ENCODE measurements at places on chromosomes 16 and 17.

DNA sequence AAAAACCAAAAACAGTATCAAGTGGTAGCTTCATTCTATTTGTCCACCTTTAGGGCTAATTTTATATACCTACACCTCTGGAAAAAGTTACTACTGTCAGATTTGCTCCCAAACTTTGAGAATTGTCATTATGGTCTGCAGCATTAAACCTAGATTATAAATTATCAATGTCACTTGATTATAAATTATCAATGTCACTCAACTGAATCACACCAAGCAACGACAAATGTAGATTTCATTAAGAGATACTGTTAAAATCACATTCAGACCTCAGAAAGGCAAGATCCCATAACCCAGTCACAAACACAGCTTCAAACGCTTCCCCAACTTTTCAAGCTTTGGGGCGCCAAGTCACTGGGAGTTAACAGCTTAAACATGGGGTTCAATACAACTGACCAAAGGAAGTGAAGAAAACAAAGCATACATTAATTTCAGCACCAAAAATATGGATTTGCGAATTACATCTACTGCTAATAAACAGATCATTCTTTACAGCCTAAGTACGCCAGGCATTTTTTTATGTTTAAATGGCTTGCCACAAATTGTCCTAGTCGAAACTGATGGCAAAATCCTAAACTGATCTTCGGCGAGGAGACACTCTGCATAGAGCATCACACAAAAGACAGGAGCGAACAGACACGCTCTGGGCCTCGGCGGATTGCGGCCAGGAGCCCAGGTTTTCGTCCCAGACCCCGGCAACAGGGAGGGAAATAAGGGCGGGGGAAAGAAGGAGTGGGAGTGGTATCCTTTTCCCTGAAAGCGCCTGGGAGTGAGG, 981 bp downstream of the GLG1 start:
- DNase-seq: no peak

- DNase-seq: no peak
Measured at GRCh38 chr17:69067274-69068047, 6.7 kb upstream of the ABCA9 start.

DNA sequence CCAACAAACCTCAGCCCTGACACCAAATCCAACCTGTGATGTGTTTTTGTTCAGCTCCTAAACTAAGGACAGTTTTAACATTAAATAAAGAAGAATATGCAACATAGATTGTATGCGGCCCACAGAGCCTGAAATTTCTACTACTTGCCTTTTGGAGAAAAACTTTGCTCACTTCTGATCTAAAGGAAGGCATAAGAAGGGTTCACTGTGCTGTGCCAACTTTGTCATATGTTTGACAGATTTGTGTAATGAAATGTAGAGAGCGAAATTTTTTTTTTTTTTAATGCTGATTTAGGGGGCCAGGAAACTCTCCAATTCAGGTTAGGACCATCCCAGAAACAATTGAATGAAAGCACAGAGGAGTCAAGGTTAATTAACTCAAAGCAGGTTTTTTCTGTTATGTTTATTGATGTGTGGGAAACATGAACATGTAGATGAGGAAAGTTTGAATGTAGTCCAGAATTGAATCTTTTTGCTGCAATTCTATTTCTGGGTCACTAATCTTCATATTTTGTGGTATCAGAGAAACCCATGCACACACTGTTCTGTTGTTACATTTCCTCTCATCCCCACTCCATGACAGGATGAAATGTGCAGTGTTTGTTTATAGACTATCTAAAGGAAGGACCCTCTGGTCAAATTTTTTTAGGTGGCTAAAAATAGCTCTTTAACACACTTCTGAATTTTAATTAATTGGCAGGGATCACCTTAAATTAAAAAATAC, 71.5 kb downstream of the TAOK1 start:
- peak; percentile 17 for DNase-seq

- DNase-seq: peak; percentile 34
Measured at GRCh38 chr17:58084317-58084981, 1.2 kb downstream of the DYNLL2 start.

DNA sequence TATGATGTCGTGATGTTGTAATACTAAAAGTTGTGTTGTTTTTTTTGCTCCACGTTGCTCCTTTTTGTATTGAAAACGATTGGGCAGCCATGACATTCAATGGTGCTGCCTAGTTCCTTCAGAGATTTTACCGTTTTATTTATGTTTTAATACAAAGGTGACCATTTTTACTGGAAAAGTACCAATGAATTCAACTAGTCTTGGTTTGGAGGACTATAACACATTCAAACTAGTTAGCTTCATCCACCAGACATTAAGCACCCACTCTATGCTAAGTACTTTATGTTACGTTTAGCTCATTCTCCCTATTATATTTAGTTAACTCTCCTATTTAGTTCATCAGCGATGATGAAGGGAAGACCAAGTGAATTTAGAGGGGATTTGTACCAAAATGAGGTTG, 116.6 kb upstream of the TBX2 start:
- DNase-seq: no peak

- no peak for DNase-seq
Measured at GRCh38 chr17:50146927-50147665, 3.4 kb downstream of the PPP1R9B start.

- DNase-seq: peak; percentile 61
Measured at GRCh38 chr16:4580250-4580649, 24.1 kb downstream of the C16orf96 start.

DNA sequence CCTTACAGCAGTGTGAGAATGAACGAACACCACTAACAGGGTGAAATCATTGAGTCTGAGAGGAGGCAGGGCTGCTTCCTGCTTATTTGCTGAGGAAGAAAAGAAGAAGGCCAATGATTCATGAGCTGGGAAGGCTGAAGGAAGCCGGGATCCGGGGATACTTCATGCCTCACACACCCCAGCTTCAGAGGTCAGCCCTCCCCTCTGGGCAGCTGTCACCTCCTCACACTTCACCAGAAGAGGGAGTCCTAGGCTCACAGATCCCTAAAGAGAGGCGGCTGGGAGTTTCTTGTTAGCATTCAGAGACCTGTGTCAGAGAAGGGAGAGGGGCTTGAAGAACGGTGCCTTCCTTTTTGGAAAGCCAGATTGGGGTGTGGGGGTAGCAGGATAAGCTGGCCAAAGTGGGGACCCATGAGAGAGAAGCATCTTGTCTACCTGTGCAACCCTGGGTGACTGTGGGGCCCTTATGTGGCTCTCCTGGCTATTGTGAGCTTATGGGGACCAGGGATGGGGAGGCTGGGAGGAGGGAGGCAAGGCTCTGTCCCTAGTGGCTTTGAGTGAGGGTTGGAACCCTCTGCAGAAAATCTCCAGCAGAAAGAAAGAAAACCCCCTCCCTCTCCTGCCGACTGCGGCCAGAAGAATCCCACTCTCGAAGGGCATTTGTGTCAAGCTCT, 94.6 kb downstream of the RGS9 start:
- peak; percentile 95 for DNase-seq

- no peak for DNase-seq
Measured at GRCh38 chr16:645852-646678, 3.1 kb upstream of the WDR90 start.

- no peak for DNase-seq
Measured at GRCh38 chr16:79463841-79464240, 136.7 kb downstream of the MAF start.

- DNase-seq: no peak
Measured at GRCh38 chr17:57939797-57940196, 15.4 kb downstream of the CUEDC1 start.

- DNase-seq: peak; percentile 71
Measured at GRCh38 chr17:66200685-66201092, 8.8 kb upstream of the CEP112 start.

DNA sequence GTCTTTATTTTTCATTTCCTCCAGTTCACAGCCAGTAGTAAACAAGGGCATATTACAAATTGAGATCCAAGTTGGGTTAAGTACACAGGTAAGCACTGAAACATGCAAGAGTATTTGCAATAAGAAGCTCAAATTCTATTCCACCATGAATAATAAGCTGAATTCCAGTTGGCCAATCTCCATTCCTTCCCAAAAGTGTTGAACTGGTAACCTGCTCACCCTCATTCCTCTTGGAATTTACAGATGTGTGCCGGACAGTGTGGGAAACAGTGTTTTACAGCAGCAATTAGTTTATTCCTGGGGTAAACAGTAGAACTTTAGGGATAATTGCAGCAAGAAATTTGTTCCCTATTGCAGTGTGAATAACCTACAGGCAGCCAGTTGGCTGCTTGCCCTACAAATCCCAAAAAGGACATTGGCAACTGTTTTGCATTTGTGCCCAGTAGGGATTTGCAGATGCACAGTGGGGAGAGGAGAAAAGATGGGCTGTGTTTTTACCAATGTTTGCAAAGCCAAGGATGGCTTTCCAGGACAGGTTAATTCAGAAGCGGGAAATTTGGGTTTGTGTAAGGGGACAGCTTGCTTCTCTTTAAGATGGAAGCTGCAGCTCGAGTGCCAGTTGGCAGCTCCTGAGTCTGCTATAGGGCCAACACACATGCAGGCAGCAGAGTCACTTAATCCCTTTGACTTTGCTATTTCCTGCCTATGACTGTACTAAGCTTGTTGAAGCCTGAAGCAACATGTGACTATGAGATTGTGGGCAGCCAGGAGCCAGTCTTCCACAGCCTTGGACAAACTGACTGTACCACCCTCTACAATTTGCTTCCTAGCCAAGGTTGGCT, 318.9 kb downstream of the MAP2K6 start:
- DNase-seq: peak; percentile 45

DNA sequence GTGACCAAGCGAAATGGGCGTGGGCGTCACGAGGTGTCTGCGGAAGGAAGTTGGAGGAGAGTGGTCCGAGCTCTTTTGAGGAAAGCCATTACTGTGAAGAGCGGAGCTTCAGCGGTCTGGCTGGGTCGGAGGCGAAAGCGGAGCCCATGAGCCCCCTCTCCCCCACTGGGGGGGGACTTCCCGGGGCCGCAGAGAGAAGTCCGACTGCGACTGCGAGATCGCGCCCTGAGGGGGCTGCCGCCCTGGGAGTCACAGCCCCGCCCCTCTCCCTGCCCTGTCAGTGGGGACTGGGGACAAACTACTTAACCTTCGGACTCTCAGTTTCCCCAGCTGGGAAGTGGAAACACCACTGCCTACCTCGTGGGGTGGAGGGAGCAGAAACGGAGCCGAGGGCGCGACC, 20.0 kb upstream of the ARL4D start:
- DNase-seq: no peak

GRCh38 chr17:36144981-36145729, 31.3 kb downstream of the TBC1D3B start:
- DNase-seq: no peak

DNA sequence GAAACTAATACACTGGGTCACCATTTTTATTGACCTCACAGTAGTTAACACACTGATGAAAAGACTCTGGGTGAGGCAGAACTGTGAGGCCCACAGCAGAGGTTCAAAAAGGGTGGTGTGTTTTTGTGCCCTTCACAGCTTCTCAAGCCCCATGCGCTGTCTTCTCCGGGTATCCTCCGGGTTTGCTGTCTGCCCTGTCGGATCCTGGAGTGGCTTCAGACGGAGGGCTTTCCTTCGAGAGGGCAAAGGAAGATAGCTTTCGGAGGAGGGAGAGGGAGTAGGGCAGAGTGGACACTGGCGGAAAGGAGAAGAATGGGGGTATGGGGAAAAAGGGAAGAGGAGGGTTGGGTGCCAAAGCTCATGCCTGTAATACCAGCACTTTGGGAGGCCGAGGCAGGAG, 80.8 kb downstream of the CYLD start:
- no peak for DNase-seq

GRCh38 chr16:64375391-64375980, 746.4 kb downstream of the CDH11 start:
- peak; percentile 16 for DNase-seq

GRCh38 chr16:1637526-1637925, 25.4 kb downstream of the CRAMP1 start:
- no peak for DNase-seq

GRCh38 chr17:76350463-76350862, 3.3 kb downstream of the PRPSAP1 start:
- DNase-seq: no peak

DNA sequence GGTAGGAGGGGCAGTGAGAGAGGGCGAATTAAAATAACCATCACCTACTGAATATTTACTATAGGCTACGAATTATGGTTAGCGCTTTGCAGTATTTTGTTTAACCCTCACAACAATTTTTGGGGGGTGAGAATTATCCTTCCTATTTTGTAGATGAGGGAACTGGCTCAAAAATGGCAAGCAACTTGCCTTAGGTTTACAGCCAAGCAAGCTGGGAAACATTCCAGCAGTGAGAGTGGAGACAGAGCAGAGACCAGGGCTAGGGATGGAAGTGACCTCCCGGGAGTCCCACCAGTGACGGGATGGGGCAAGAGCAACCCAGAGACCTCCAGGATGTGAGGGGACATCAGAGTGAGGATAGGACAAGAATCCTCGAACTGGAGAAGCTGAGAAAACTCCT, 352 bp upstream of the VMO1 start:
- no peak for DNase-seq

- no peak for DNase-seq
Measured at GRCh38 chr16:9867176-9867575, 315.1 kb downstream of the GRIN2A start.

DNA sequence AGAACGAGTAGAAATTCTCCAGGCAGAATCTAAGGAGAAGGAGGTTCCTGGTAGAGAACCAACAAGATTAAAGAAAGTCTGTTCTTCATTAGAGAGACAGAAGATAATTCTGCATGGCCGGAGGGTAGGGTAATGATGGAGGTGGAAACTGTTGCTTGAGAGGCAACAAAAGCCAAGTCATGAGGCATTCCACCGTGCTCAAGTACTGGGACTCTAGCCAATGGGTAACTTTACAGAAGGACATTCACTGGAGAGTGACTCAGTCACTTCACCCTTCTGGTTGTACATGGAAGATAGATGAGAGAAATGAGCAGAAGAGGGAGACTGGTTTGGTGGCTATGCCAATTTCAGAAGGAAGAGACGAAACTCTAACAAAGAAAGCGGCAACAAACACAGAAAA, 53.6 kb upstream of the ANKFN1 start:
- DNase-seq: no peak
